ENCODE measurements at places on chromosomes 4 and X.

GRCh38 chrX:96722781-96723180 lies 38.1 kb downstream of the DIAPH2 start:
- no peak for DNase-seq

DNA sequence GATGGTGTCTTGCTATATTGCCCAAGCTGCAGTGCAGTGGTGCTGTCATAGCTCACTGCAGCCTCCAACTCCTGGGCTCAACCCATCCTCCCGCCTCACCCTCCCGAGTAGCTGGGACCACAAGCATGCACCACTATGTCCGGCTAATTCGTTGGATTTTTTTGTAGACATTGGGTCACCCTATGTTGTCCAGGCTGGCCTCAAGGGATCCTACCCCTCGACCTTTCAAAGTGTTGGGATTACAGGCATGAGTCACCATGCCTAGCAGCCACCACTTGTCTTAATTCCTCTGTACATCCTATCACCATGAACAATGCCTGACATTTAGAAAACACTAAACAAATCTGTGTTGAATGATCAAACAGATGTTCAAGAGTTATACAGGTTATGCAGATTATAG lies 76.7 kb downstream of the NLGN4X start:
- DNase-seq = no peak

DNA sequence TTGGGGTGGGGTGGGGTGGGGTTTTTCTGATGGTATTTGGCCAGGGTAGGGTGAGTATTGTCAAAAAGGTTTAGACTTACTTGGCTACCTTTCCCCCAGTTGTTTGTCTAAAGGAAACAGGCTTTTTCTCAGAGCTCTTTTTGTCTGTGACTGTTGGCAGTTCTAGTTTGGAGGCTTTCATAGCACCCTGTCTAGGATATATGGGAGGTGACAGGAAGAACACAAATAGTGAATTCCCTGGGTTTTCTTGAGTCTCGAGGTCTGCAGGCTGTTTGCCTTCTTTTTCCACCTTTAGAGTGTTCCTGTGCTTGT lies 13.5 kb downstream of the RPS6KA3 start:
- DNase-seq = no peak

GRCh38 chrX:136671006-136671610 lies 23.1 kb downstream of the CD40LG start:
- no peak for DNase-seq

DNA sequence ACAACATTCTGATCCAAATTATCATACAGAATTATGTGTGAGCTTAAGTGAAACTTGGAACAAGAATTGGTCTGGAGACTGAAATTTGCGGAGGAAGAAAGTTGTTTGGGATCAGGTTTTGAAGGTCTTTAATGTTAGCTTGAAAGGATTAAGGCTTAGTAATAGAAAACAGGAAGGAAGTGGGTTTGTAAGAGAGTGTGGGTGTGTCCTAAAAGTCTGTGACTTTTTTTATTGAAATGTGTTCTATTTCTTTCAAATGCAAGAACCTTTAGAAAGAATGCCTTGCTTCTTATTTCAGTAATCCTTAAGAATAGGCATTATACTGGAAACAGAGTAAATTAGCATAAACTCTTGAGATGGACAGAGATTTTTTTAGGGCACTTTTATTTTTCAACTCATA lies 198.0 kb downstream of the GALNTL6 start:
- no peak for DNase-seq

- DNase-seq = no peak
Measured at GRCh38 chr4:2255501-2256155, 6.3 kb downstream of the MXD4 start.

GRCh38 chr4:89142691-89143669 lies 31.6 kb downstream of the TIGD2 start:
- DNase-seq = peak; percentile 33

DNA sequence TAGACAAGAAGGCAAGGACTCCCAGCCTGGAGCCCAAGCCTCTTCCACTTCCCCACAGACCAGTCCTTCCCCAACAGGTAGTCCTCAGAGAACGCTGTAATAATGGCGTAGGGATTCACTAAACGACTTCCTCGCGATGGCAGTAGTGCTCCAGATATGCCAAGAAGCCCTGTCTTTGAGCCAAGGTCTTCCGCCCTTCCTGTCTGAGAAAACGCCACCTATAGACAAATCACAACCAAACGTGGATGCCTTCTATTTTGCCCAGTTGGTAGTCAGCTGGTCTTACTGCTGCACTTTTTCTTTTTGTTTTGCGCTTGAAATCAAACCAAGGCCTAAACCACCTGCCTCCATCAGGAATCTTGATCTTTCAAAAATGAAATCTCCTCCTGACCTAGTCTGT lies 203.3 kb downstream of the OR13H1 start:
- DNase-seq = peak; percentile 92

DNA sequence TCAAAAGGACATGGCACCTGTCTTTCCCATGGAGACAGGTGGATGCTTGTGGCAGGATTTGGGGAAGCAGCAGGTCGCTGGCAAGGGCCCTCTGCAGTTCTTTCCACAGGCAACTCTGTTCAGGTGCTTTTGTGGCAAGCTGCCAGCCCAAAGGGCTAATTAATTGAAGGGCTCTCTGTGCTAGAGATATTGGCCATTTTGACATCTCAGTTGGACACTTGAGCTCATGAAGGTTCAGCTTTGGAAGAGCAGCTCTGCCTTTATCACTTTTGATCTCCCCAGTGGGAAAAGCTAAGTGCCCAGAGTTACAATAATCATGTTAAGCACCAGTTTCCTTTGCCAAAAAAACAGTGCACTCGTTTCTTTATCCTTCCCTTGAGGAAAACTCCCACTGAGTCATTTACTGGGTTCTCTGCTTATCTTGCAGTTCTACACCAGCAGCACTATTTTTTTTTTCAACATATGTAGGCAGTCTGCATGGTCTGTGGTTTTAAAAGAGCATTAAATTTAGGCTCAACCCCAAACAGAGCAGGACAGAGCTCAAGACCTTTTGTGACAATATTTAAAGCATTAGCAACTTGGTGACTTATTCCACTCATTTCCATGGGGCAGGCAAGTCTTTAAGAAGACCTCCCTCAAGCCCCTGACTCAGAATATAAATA lies 336.4 kb upstream of the RASGEF1B start:
- DNase-seq = peak; percentile 30

DNA sequence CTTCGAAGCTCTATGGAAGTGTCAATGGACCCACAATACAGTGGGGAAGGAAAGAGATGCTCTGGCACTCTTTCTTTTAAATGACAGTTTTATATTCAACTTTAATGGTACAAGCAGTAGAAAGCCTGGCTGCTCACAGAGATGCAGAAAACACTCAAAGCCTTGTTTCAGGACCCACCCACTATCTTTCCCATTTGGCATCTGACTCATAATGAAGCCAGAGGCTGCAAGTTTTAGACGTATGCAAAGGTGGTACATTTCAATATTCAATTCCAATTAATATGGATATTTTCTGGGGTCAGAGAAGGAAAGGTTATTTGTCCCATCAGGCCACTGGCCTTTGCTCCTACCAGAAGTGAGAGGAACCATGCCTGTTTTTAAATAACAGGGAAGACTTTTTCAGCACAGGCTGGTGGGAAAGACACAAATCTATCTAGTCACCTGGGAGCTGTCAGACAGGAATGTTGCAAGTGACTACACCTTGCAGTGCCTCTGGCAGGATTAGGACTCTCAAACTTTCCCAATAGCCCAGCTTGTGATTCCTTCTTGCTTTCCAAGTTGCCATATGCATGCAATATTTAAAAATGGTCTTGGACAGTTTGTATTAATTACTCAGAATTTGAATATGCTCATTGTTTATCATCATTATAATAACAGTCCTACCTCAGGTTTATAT lies 70.0 kb upstream of the RAB40AL start:
- DNase-seq = no peak

DNA sequence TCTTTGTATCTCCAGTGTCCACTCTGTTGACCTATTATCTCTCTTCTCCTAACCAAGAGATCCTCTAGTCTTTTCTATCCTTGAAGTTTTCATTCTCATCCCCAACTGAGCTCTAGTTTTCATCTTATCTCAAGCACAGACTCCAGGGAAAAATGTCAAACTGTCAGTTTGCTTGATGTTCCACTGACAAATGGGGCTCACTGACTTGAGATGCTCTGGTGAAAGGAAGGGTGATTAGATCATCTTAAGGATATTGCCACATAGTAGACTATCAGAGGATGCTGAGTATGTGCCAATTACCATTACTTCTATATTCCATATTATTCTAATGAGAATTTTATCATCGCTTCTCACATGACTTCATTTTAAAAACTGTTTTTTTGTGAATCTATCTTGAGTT lies 2008.2 kb downstream of the ARAP2 start:
- no peak for DNase-seq

GRCh38 chr4:159941076-159941475 lies 838.2 kb downstream of the RAPGEF2 start:
- DNase-seq = no peak

DNA sequence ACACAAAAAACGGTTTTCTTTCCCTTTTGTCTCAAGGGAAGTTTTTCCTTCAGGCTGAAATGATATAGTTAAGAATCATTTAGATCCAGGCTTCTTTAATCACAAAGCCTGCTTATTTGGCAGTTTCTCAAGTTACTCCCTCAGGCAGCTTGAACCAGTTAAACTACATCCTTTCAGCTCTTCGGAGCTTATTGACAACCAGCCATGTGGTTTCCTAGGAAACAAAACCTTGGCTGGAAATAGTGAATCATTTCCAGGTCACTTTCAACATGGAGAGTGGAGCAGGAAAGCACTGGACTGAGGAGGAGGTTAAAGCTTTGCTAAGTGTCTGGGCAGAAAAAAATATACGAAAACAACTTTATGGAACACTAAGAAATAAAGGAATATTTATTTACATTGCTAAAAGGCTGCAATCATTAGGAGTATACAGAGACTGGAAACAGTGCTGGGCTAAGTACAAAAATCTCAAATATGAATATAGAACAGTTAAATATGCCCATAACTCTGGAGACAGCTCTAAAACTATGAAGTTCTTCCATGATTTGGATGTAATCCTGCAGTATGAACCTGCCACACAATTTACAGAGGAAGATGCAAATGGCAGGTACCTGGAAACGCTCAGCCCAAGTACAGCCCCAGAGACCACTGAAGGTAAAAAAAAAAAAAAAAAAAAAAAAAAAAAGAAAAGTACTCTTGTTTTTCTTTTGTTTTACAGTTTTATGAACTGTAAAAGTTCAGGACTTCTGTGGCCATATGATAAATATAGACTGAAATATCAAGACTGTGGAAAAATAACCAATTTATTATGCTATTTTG lies 23.2 kb upstream of the AASDH start:
- no peak for DNase-seq

DNA sequence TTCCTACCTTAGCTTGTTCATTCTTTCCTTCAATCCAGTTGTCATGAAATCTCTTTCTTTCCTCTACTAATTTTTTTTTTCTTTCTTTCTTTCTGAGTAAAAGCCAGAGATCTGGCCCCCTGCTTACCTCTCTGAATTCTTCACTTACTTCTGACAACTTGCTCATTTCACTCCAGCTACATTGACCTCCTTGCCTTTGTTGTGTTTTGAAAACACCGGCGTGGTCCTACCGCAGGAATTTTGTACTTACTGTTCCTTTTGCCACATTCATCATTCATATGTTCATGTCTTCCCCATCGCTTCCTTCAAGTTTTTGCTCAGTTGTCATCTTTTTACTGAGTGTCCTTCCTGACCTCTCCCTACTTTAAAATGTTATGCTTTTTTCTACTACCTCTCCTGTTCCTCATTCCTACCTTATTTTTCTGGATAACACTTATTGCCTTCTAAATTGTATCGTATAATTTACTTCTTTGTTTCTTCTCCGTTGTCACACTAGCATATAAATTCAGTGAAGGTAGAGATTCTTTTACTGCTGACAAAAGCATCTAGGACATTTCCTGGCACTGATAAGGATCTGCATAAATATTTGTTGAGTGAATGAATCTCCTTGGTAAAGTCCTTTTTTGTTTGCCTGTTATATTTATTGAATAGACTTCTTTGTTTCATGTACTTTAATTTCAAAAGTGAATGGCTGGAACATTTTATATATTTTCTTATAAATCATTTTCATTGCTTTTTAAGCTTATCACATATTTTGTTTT lies 74.4 kb downstream of the NFKB1 start:
- DNase-seq = no peak

- DNase-seq = no peak
Measured at GRCh38 chr4:182801636-182802035, 115.5 kb downstream of the DCTD start.

- DNase-seq = no peak
Measured at GRCh38 chr4:138861135-138861534, 154.4 kb upstream of the NOCT start.

DNA sequence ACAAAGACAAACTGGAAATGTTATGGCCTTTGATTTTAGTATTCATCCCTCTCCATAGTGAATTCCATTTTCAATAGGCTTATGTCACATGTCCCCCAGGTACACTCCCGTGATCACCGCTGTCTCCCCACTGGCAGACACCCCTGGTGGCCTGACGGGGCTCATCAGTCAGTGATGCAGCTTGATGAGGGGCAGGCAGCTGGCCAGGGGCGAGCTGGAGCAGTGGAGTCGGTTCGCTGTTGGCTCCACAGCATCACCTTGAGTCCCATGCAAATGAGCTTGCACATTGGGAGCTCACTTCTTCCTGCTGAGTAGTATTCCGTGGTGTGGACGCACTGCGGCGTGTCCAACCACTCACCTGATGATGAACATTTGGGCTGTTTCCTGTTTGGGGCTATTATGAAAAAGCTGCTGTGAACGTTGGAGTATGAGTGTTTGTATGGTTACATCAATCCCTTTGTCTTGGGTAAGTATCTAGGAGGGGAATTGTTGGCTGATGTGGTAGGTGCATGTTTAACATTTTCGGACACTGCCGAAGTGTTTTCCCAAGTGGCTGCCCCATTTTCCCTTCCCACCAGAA lies 5.2 kb downstream of the TREX2 start:
- DNase-seq = no peak

Measured in RPMI8226 (cell line).